Kidney (tissue), 22 donors: ENCODE measurements at places on chromosomes 1 and 21.

DNA sequence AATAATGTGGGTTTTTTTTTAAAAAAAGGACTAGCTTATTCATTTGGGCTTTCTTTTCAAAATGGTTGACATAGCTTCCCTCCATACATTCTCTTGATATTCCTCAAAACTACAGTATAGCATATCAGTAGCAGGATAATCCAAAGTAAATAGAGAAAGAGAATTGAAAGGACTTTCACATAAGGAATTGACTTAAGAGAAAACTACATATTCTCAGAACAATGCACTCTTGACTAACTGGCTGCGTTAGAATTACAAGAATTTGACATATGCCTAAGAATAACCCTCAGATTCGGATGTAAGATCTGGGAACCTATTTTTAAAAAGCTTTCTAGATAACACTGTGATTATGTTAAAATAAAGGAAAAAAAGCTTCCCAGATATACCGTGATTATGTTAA, 3.1 kb downstream of the PRKAB2 start:
- no peak for DNase-seq

DNA sequence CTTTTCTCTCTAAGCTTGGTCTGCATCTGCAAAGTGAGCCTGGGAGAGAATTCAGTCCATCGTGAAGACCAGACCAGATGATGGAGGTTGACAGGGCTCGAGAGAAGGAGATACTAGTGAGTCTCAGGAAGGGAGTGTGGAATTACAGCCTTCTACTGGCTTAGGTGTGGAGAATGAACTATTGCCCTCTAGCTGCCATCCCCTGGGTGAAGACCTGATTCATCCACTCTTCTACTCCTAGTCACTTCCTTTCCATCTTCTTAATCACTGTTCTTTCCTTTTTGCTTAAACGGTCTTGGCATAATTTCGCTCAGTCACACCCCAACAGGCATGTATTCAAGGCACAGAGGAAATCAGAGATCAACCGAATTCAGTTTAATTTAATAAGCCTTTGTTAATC, 34.0 kb upstream of the HSD17B7 start:
- DNase-seq, result no peak

GRCh38 chr1:93579891-93580290, 101.7 kb downstream of the BCAR3 start:
- no peak for DNase-seq

GRCh38 chr1:101130673-101131072, 105.1 kb upstream of the DPH5 start:
- DNase-seq, result peak; percentile 48

GRCh38 chr1:109229531-109230127, 15.9 kb downstream of the SARS1 start:
- DNase-seq, result no peak

DNA sequence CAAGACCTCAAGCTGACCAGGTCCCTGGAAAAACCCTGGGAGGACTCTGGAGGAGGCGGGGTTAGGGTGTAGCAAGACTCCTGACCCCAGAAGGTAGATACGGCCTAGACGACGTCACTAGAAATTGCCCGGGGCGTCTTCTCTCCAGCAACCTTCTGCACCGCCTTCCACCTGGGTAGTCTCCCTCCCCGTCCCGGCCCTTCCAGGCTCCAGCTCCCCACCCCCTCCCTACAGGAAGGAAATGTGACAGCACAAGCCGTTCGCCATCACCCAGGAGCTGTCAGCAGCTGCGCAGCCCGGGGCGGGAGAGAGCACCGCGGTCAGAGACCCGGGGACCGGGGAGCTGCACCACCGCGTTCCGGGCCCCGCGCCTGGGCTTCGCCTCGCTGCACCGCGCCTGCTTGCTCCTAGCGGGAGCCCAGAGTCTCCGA, 20.0 kb downstream of the SERTAD4 start:
- DNase-seq, result peak; percentile 75

DNA sequence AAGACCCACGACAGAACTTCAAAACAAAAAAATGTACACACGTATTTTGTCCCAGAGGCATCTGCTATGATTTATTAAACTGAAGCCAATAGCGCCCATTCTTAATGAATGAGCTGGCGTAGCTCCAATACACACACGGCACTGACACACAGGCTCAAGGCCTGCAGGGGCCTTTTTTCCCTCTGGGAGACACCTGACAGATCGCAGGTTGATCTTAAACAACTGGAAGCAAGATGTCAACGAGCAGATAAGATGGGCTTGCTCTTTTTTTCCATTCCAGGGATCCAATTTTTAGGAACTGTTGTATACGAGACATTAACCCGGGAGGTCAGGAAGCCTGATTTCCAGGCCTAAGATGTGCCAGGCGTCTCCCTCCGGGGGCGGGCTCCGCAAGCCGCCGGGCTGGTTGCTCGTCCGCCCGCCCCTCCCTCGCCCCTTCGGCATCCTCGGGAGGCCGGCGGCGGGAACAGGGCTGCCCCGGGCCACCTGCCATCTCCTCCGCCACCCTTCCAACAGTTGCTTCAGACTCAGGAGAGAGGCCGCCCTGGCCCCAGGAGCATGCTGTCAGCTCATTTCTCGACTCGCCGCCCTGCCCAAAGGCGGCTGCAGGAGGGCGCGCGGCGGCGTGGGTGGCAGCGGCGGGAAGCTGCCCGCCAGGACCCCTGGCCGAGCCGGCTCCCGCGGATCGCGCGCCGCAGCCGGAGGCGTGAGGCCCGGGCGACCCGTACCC, 735 bp downstream of the TTC13 start:
- peak; percentile 79 for DNase-seq

DNA sequence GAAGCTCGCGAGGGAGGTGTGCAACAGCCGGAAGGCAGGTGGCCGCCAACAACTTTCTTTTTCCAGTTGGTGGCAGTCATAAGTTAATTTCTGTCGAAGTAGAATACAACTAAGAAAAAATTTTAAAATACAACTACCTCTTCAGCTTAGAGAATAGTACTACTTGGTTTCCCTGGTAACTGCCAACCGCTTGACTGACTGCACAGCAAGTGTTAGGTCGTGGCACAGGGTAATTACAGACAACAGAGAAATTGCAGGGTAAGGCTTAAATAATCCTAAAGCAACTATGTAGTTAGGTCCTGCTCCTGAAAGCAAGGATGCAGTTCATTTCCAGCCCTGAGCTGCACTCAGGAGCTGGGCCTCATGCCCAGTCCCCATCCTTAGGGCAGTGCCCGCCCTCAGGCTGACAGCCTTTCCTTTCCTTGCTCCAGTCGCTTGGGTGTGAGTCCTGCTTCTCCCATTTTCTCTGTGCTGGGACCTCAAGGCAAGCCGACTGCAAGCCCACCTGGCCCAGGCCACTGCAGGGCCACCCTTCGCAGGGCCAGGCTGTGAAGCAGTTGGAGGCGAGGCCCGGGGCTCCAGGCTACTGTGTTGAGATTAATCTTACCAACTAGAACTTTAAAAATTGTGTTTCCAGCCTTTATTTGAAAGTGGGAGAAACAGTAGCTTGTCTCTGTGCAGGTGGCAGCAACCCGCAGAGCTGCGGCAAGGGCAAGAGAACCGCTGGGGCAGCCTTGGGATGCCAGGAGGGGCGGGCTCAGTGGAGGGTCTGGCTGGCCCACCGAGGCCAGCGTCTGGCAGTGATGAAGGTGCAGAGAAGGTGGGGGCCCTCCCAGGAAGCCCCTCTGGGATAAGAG, 148.3 kb downstream of the PCBP3 start:
- no peak for DNase-seq

GRCh38 chr1:86154571-86155050, 2.0 kb downstream of the COL24A1 start:
- no peak for DNase-seq

GRCh38 chr21:41565550-41565949, 57.6 kb upstream of the TMPRSS2 start:
- DNase-seq, result no peak

DNA sequence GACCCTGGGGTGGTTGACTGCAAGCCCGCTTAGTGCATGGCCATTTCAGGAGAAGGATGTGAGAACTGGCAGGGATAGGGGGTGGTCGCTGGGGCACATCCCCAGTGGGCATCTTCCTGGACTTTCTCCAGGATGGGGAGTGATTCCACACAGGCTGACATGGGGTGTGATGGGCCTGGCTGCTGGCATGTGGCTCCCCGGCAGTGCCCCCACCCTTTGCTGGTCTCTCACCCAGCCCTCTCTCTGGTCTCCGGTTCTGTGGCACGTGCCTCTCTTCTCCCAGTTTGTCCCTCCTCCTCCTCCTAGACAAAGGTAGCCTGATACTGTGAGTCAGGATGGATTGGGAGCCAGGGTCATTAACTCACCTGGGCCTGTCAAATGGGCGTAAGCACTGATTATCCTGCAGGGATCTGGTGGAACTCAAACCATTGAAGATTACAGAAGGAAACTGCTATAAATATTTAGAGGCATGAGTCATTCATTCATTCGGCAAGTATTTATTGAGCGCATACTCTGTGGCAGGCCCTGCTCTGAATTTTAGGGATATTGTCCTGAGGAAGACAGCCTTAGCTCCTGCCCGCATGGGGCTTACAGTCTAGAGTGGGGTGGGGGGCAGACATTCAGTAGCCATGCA, 23.6 kb upstream of the EPS8L3 start:
- peak; percentile 32 for DNase-seq

DNA sequence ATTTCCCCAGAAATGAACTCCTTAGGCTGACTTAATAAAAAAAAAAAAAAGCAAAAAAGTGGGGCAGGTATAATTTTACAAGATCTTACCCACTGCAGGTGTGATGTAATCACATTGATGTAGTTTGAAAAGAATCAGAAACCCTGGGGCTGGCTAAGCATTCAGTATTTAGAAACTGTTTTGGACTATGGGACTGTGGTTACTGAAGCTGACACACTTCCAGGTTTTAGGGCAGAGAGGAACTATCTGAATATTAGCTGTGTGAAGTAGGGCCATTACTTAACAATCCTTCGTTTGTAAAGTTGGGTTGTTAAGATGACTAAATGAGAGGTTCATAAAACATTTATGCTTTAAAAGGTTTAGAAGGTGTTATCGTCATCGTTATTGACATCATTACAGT, 165.3 kb downstream of the FASLG start:
- no peak for DNase-seq

GRCh38 chr1:154752273-154753030, 117.6 kb downstream of the KCNN3 start:
- peak; percentile 24 for DNase-seq
